Central memory CD8-positive, alpha-beta T cell (primary cell): ENCODE measurements at places on chromosomes 12 and 14.

- no peak for DNase-seq
These were observed 14.5 kb downstream of the NRDE2 start for GRCh38 chr14:90317286-90317685.

- no peak for DNase-seq
These were observed 15.5 kb downstream of the TRMT5 start for GRCh38 chr14:60965402-60965801.

GRCh38 chr12:19251481-19252132, 122.1 kb downstream of the PLEKHA5 start:
- no peak for DNase-seq

DNA sequence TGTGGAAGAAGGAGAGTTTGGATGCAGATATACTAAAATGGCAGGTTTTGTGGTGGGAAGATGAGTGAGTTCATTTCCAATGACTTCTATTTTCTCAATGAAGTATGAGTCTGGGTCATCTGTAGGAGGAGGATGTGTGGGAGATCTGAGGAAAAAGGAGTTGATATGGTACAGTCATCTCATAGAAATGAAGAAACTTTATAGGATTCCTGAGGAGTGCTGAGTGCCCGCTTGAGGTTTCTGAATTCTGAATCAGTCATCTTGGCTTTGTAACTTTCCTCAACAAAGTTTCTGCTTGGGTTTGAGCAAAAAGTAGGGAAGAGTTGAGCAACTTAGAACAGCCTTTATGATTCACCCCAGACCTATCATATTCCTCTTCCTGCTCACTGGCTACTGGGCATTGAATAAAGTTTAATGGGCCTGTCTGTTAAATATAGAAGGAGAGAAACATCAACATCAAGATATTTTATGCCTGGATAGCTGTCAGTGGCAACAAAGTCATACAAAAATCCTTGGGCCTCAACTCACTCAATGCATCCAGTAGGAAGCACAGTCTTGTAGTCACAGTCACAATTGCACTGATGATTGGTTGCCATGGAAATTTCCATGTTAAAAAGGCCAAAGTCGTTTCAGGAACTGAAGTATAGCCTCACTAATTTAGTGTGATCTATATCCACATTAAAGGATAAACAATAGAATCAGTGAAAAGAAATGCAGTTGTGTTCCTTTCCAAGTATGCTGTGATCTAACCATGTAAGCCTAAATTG, 284.7 kb downstream of the DUSP6 start:
- DNase-seq: no peak

GRCh38 chr14:69042787-69043444, 63.8 kb upstream of the ACTN1 start:
- no peak for DNase-seq

- DNase-seq: no peak
These were observed 8.6 kb downstream of the RPH3A start for GRCh38 chr12:112800183-112800582.

GRCh38 chr12:128468926-128469325, 202.0 kb downstream of the TMEM132C start:
- no peak for DNase-seq

DNA sequence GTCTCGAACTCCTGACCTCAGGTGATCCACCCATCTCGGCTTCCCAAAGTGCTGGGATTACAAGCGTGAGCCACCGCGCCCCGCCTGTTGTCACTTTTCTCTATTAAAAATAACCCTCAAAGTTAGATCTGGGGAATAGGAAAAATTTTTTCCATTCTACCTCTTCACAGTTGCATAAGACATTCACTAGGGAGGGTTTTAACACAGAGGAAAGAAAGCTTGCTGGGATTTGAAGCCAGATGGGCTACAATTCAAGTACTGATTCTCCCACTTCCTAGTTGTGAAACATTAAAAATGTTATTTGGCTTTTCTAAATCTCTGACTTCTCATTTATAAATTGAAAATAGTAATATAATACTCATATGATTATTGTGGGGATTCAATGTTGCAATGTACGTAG, 23.3 kb upstream of the SLC15A5 start:
- no peak for DNase-seq

DNA sequence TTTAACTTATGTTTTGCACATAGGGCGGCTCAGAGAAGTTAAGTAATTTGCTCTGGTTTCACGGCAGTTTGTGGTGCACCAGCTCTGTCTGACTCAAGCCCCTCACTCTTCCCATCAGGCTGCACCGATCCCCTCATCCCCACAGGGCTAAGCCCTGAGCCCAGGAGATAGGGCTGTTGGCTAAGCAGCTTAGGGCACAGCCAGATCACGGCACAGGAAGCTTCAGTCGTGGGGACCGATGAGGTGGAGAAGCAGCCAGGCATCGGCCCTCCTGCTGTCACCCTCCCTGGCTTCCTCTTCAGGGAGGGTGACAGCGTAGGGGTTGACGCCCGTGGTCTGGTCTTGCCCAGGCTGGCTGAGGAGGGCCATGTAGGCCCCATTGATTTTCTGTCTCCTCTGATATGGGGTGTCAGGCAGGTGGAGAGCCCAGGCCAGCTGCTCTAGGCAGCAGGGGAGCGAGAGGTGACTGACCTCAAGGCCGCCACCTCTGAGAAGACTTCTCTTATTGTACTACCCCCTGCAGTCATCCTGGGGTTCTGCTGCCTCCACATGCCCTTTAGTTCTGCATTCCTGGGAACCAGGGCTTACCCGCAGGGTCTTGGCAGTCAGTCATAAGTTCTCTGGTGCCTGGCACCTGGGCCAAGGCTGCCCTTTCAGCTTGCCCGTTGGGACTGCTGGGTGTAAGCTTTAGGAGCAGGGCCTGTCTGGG, 166.4 kb downstream of the TSPAN9 start:
- DNase-seq: no peak

DNA sequence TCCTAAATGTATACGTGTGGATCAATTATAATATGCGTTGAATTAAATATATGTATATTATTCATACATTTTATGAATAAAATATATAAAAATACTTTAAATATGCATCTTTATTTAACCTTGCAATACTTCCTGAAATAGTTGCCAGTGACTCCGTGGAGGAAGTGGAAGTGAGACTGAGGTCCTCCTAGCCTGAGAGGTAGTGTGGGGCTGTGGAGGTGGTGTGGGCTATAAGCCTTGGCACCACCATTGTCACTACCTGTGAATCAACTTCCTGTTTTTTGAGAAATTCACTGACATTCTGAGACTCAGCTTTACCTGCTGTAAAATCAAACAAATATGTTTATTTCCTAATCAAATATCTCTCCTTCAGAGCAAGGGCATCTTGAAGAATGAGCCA, 514.2 kb downstream of the VRK1 start:
- DNase-seq: no peak

DNA sequence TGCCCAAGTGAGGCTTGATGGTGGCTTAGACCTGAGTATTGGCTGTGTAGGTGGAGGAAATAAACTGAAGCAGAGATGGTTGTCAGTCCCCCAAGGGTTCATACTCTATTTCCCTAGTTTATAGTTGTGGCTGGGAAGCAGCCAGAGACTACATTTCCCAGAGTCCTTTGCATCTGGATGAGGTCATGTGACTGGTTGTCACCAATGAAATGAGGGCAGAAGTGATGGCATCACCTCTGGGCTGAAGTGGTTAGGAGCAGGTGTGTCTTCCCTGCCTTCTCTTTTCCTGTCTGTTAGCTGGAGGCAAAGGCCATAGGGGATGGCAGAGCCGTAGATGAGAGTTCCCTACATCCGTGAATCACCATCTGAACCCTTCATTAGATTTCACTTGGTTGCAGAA, 16.3 kb upstream of the NOS1 start:
- DNase-seq: no peak

DNA sequence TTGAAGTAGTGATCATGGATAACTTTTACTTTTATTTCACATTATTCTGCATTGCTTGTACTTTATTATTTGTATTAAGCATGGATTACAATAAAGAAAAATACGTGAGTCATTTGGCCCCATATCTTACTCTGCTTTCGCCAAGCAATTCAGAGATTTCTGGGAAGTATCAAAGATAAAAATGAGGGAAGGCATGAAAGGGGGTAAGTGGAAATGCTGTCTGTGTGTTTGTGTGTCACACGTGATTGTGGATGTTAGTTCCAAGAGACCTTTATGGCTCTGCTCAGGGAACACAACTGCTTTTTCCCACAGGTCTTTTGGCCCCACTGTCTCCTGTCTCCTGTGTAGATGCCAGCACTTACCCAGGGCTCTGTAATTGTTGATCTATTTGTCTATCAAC, 10.5 kb downstream of the NID2 start:
- no peak for DNase-seq

GRCh38 chr12:66661357-66661756, 17.5 kb downstream of the GRIP1 start:
- DNase-seq: no peak
